Left lobe of liver (tissue), 2 donors: ENCODE measurements at places on chromosomes 16 and 17. TPM values are rescaled to one million over a fixed set of nuclear protein-coding genes. Genes with fewer than 3 reads are reported as not detected.

GRCh38 chr17:59669411-59669810, 37.8 kb downstream of the PTRH2 start:
- DNase-seq, result no peak

DNA sequence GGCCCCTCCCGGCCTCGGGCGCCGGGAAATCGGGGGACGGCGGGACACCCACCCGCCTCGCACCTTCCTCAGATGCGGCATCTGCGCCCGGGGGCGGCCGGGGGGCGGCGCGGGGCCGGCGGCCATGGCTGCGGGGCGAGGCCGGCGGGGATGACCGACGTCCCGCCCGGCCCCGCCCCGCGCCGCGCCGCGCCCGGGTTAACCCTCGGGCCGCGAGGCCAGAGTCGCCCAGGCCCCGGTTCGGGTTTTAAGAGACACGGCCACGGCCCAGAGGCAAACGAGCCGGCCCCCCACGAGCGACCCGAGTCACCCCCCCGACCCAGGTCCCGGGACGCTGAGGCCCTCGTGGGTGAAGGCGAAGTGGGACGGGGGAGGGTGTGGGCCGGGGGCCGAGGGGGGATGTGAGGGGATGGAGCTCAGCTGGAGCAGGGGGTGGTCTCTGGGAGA, at the start of gene RGS11:
TSS of gene RGS11 (minus strand) at position 159 of the 447 bp plus-strand sequence. CDS start at position 126, 33 bp downstream.
- DNase-seq, result no peak

KIF2B gene
- total RNA-seq, result not detected

DNA sequence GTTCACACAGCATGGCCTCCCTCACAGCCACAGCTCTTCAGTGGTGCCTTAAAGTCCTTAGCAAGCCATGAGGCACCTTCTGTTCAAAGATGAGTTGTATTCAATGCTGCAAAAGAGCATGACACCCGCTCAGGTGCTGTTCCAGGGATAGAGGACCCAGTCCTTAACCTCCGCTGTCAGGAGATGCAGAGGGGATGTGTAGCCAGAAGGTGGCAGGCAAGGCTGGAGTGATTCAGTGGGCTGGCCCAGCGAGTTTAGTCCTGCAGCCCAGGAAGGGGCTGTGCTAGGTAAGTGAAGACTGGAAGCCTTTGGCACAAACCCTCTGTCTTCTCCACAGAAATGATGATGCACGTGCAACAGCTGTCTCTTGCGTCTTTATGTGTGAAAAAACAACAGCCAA, 25.0 kb upstream of the ADAM11 start:
- DNase-seq, result no peak

DNA sequence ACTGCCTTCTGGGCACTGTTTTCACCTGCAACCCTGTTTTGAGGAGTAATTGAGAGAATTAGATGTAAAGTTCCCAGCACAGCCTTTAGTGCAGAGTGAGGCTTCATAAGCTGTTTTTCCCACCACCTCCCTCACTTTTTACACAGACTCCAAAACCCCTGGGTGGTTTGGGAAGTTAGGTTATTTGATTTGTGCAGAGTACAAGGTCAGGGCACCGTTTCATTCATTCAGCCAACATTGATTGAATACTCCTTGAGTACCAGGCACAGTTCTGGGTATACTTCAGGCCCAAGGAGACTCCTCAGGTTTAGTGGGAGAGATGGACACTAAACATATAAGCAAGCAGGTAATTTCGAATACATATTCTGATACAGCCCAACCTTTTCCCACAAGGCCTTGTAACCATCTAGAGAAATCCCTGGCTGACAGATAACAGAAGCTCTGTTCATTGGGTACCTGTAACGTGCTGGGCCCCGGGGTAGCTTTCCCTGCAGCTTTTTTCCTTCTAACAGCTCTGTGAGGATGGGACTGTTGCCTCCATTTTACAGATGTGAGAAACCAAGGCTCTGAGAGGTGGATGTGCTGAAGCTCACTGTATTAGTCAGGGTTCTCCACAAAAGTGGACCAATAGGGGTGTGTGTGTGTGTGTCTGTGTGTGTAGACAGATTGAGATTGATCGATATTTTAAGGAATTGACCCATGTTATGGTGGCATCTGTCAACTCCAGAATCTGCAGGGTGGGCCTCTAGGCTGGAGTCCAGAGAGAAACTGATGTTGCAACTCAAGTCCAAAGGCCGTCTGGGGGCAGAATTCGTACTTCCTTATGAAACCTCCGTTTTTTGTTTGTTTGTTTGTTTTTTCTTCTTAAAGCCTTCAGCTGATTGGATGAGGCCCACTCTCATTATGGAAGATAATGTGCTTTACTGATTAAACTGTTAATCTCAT, 234.7 kb downstream of the SNX29 start:
- DNase-seq, result peak; percentile 55

DNA sequence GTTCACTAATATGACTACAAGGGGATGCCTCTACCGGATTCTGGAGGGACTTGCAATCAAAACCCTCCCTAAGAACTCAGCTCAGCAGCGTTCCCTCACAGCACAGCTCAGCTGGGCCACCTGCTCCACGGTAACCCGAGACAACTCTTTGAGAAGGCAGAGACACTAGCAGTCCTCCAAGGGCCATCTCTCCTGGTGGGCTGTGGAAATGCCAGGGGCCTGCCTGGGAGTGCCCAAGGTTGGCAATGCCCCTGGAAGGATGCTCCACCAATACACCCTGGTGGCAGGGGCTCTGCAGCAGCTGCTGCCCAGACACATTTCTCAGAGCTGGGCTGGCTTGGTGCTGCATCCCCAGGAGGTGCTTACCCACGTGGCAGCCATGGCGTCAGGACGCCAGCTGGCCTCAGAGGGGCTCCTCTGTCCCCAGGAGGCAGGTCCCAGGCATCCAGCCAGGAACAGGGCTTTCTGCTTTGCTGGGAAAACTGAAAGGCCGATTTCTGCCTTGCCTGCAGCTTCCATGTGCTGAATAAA, 16.5 kb downstream of the CDIP1 start:
- no peak for DNase-seq

CX3CL1 gene
- total RNA-seq, result 13.8 TPM

EPN3 gene
- 0.35 TPM for total RNA-seq
